ENCODE measurements at places on chromosomes 16 and 17. TPM values are rescaled to one million over a fixed set of nuclear protein-coding genes. Genes with fewer than 3 reads are reported as not detected.
A peak's percentile ranks its signal among the peaks of the same experiment; 100 is the strongest.

DNA sequence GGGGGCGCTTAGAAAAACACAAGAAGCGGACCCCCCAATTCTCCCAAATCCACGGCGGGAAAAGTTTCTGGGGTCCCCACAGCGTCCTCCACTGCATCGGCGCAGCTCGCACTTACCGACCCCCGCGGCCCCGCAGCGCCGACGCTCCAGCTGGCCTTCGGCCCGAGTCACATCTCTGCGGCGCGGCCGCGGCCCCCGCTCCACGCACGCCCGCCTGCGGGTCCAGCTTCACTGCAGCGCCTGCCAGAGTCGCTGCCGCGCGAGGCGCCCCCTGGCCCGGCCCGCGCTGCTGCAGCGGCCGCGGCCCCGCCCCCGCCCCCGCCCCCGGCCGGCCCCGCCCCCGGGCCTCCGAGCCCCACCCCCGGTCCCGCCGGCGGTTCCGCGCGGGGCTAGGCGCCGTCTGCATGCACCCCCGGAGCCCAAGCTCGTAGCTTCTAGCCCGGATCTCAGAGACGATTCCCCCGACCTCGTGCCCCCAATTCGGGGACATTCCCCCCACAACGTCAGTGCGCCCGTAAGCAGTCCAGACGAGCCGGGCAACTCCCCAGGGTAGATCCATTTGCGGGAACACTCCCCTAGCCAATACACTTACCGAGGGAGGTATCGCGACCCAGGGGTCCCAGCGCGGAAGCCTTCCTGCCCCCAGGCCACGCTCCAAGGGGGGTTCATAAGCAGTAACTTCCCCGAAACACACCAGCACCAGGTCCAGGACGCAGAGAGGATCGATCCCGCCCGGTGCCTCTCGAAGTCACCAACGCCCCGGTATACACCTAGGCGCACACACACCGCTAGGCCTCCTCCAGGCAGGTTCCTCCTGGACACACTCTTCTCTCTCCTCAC is at the start of gene GPRC5B:
Gene GPRC5B (minus strand): TSS at position 238 of the 840 bp plus-strand sequence. CDS start 12,003 bp downstream, outside the sequence.
- H3K4me3 ChIP-seq, result peak within 1 kb of the TSS; percentile 96
- peaks cover 37% of the 10 kb centered on the region for H3K4me1 ChIP-seq
- H3K27ac ChIP-seq, result peak within 1 kb of the TSS; percentile 96
- H3K36me3 ChIP-seq, result peaks cover 5% of the 10 kb centered on the region
- peaks cover 39% of the 10 kb centered on the region for H3K27me3 ChIP-seq

DNA sequence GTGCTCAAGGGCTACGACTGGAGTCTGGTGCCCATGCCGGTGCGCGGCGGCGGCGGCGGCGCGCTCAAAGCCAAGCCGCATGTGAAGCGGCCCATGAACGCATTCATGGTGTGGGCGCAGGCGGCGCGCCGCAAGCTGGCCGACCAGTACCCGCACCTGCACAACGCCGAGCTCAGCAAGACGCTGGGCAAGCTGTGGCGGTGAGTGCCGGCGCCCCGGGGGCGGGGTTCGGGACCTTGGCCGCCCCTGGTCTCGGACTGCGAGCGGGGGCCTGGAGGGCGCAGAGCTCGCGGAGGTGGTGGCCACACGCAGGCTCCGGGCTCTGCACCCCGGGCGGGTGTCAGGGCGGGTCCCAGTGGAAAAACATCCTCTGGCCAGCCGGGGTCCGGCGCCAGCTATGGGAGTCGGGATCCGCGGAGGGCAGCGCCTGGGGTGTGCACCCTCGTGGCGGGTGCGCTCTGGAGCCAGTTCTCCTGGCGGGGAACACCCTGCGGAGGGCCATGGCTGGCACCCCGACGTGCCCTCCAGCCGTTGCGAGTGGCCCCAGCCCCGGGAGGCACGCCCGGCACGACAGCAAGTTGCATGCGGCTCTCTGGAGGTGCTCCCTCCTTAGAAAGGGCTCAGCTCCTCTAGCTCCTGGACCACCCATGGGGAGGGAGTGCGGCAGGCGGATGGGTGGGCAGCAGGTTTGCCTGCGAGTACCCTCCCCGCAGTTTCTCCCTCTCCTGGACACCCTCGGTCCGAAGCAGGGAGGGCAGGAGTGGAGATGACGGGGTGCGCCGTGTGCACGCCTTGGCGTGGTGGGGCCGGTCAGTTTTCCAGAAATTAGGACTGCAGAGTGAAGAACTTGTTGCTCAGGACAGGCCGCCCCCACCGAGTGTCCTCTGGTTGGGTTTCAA is 824 bp downstream of the SOX8 start:
- peak overlapping the region; percentile 55 for H3K4me3 ChIP-seq
- peak; percentile 10 for DNase-seq
- H3K36me3 ChIP-seq, result no peaks in the 10 kb centered on the region
- no peak overlapping the region for H3K27ac ChIP-seq
- H3K4me1 ChIP-seq, result peaks cover 8% of the 10 kb centered on the region

GRCh38 chr16:10597187-10597601 is 16.8 kb upstream of the EMP2 start:
- H3K4me1 ChIP-seq, result peaks cover 3% of the 10 kb centered on the region
- no peak overlapping the region for H3K4me3 ChIP-seq
- H3K27ac ChIP-seq, result no peak overlapping the region

DNA sequence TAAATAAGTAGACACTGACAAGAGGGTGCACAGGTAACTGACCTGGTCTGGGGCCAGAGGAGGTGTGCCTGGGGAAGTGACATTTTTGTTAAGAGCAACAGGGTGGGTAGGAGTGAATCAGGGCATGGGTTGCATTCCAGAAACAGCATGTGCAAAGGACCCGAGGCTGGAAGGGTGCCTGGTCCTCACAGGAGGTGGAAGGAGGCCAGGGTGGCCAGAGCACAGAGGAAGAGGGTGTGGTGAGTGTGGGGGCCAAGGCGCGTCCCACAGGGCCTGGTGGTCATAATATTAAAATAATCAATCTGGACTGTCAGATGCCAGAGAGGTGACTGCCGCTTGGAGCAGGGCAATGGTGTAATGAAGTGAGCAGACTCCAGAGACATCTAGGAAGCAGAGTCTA is 14.3 kb downstream of the ARHGAP23 start:
- H3K4me3 ChIP-seq, result no peak overlapping the region
- H3K27ac ChIP-seq, result peak overlapping the region; percentile 72
- H3K27me3 ChIP-seq, result no peaks in the 10 kb centered on the region
- H3K4me1 ChIP-seq, result peaks cover 33% of the 10 kb centered on the region
- DNase-seq, result no peak
- no peaks in the 10 kb centered on the region for H3K36me3 ChIP-seq

DNA sequence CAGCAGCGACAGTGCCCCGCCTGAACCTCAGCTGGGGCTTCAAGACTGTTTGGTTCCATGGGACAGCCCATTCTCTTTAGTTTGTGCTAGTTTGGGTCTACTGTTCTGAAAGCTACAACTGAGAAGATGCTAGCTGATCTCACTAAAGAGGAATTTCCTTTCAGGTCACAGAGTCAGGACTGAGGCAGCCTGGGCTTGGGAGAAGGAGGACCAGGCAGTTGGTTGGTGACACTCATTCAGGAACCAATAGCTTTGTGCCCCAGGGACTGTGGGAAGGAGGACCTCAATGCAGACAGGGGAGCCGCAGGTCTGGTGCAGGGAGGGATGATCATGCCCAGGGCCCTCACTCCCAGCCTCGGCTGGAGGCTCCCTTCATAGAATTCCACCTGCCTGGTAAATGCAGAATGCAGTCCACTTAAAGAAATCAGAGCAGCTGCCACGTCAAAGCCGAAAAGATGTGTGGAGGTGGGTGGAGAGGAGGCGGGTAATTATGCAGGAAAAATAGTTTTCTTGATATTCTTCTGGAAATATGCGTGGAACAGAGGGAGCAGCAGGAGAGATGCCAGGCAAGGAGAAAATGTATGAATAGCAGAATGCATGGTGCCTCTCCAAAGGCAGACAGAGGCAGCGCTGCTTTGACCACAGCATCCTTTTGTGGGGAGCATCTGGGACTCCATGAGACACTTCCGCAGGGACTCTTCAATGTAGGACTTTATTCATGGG is 32.6 kb upstream of the ZFP90 start:
- H3K36me3 ChIP-seq, result no peaks in the 10 kb centered on the region
- peaks cover 8% of the 10 kb centered on the region for H3K4me1 ChIP-seq
- no peak for DNase-seq
- H3K27me3 ChIP-seq, result no peaks in the 10 kb centered on the region
- no peak overlapping the region for H3K4me3 ChIP-seq

DNA sequence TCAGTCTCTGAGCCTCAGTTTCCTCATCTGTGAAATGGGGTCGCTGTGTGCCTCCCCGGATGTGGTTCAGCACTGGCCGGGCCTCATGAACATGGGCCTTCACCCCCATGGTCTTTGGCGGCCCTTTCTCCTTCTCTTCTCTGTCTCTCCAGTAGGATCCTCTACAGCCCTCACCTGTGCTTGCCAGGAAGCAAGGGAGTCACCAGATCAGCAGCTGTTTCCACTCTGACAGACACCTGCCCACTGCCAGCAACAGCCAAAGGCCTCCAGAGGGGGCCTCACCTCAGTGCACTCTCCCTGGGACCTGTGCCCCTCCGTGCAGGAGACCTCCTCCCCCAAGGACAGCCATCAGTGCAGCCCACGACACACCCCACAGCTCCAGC is 89.4 kb downstream of the C16orf78 start:
- no peak overlapping the region for H3K4me3 ChIP-seq
- peaks cover 5% of the 10 kb centered on the region for H3K4me1 ChIP-seq
- no peaks in the 10 kb centered on the region for H3K36me3 ChIP-seq
- H3K27ac ChIP-seq, result no peak overlapping the region
- H3K27me3 ChIP-seq, result no peaks in the 10 kb centered on the region

DNA sequence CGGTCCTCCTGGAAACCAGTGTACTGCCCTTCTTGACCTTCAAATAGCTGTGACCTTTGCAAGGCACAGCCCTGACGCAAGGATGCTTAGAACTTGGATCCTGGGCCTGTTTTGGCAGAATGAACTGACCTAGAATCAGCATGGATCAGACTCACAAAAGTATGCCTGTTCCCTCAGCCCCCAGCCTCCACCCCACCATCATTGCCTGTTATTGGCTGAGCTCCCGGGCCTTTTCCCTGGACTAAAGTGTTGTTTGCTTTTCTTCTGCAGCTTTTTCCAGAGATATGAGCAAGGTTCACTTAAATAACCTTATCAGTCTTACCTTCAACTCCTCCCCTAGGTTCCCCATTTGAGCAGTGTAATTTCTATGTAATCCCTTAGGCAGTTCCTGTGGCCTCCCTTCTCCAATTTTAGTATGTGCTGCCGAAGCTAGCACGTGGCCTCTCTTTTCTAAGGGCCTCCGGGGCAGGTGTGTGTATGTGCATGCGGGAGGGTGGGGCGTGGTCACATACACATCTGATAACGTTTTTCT is 347.4 kb downstream of the MAF start:
- no peak for DNase-seq
- peaks cover 5% of the 10 kb centered on the region for H3K4me1 ChIP-seq
- H3K27me3 ChIP-seq, result no peaks in the 10 kb centered on the region
- no peak overlapping the region for H3K4me3 ChIP-seq

DNA sequence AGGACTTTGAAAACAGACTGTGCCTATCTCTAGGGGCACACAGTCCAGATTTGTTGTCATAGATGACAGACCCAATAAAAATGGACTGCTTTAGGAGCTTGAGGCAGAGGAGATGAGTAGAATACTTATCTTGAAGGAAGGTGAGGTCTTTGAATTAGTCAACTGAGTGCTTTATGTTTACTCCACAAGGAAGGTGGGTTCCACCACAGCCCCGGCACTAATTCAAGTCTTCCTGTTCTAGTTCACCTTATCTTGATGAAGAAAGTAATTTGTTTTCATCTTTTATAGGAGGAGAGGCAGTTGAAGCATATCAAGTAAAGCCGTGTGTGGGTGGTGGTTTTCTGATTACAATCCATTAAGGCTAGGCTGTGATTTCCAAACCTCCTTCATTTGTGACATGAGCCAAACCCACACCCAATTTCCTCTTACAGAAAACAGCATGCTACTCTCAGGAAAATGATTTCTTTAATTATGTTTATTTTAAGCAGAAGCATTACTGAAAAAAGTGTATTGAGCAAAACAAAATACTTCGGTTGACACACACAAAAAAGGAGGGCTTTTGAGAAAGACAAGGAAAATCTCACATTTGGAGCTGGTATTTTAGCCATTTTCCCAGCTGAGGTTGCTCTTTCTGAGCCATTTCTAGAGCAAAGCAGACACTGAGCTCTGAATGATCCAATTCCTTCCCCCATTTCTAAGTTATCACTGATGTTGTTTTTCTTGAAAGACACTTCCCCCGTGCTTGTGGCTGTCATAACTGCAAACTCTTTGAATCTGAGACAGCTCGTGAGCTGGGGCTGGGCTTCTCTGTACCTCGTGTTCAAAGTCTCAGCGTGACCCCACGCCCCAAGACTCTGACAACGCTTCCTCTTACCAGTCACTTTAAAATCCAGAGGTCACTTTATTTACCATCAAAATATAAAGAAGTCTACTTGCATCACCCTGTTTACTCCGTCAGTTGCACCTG is 35.4 kb downstream of the CDRT15 start:
- no peaks in the 10 kb centered on the region for H3K27me3 ChIP-seq
- no peak overlapping the region for H3K4me3 ChIP-seq
- peak overlapping the region; percentile 1 for H3K27ac ChIP-seq
- DNase-seq, result no peak

GRCh38 chr16:714558-715476 is at the start of gene METRN:
Gene METRN, plus strand, starts transcription at chr16:715118. Its CDS starts 172 bp downstream, at chr16:715290.
- no peaks in the 10 kb centered on the region for H3K36me3 ChIP-seq
- H3K27me3 ChIP-seq, result peaks cover 46% of the 10 kb centered on the region
- H3K4me3 ChIP-seq, result peak within 1 kb of the TSS; percentile 94
- peaks cover 18% of the 10 kb centered on the region for H3K4me1 ChIP-seq
- DNase-seq, result peak; percentile 95

Gene STH
- total RNA-seq, result not detected

Gene TOM1L1
- total RNA-seq, result 10.4 TPM

Gene CCL3
- not detected for total RNA-seq

Gene RARA
- total RNA-seq, result 14.4 TPM

Gene TMEM92
- total RNA-seq, result not detected

Gene FAAP100
- 16.1 TPM for total RNA-seq

Gene IL21R
- 0.23 TPM for total RNA-seq

Gene DNAH17
- total RNA-seq, result not detected

Gene TMC7
- total RNA-seq, result 1.1 TPM

Gene KCNG4
- total RNA-seq, result not detected

All from heart right ventricle (tissue), 16 donors.